BJ (cell line): ENCODE measurements at places on chromosomes 4 and X.
A peak's percentile ranks its signal among the peaks of the same experiment; 100 is the strongest.

GRCh38 chr4:138697851-138698250 is 317.7 kb upstream of the NOCT start:
- no peak for DNase-seq

- no peak for DNase-seq
Observed at GRCh38 chr4:182486881-182487280, 243.7 kb downstream of the TENM3 start.

- DNase-seq, result no peak
Observed at GRCh38 chr4:1290165-1290977, 680 bp downstream of the MAEA start.

GRCh38 chrX:43526878-43527277 is 129.2 kb upstream of the MAOA start:
- DNase-seq, result no peak

DNA sequence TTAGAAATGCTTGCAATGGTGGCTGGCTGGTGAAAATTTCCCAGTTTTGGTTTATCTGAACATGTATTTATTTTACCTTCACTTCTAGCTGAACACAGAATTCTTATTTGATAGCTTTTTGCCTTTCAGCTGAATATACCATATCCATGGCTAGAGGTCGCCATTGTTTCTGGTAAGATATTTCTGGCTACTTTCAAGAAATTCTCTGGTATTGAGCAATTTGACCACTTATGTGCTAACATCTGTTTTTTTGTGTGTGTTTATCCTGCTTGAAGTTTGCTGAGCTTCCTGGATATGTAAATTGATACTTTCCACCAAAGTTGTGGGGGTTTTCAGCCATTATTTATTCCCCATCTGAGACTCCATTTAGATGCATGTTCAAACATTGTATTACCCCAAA is 75.4 kb downstream of the FBXW7 start:
- DNase-seq, result peak; percentile 26

DNA sequence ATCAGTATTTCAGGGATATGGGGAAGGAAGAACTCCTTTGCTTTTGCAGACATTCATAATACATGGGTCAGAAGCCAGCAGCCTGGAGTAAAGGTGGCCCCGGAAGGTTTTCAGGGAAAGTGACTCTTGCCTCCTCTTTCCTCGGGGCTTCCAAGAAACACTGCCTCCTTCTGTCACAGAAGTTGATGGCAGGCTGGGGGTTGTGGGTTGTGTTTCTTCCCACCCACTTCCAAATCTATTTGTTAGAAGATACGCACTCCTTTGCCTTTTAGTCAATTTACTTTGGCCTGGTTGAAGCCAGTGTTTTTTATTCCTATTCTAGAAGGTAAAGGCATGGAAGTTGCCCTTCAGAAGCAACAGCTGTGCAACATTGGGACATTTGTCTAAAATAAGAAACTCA is 19.7 kb downstream of the KIT start:
- no peak for DNase-seq

GRCh38 chr4:145285928-145286327 is 105.5 kb upstream of the OTUD4 start:
- no peak for DNase-seq

GRCh38 chrX:14922437-14922836 is 49.2 kb downstream of the MOSPD2 start:
- peak; percentile 63 for DNase-seq

DNA sequence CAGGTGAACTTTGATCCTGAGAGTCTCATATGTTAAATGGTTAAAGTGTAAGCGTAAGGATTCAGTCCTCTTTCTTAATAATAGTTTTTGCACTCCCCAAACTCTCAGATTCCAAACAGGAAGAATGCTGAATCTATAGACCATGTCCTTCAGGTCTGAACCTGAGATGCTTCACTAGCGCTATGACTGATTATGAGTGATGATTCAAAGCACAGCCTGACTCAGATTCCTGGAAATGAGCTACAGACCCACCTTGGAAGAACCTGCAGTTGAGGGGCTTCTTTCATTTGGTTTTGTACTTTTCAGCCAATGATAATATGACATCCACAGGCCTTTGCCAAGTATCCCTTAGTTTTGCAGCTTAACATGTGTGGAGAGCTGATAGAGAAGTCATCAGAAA is 1.4 kb downstream of the EDNRA start:
- no peak for DNase-seq

DNA sequence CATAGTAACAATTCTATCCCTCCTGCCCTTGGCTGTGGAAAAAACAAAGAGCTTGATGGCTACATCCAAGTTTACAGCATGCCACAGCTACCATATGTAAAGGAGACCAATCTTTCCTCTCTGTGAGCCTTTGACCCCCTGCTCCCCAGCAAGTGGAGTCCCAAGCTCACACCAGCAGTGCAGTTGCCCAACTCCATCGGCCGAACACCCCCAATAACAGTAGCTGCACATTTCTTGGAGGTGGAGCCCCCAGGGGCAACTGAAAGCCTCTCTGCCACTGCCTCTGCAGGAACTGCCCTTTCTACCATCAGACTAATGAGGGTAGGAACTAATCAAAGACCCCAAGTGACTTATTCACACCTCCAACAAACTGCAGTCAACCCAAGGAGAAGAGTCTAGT is 81.0 kb upstream of the TCEAL2 start:
- DNase-seq, result no peak

DNA sequence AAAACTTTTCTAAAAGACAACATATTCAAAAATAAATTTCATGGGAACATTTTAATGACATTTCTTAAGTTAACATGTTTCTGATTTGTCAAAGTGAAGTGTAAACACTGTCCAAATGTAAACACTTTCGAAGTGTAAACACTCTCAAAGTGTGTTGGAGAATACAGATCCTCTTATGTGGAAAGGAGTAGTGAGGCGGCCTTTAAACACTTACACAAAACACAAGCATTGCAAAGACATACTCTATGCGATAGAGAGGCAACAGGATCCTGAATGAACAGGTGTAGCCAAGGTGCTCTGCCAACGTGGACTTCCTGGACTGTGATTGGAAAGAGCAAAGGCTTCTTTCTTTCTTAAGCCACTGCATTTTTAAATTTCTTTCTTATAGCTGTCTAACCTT is 62.7 kb upstream of the PGM2 start:
- DNase-seq, result no peak
